Globus pallidus (tissue), 1 donor: ENCODE measurements at places on chromosomes 6 and 20.

DNA sequence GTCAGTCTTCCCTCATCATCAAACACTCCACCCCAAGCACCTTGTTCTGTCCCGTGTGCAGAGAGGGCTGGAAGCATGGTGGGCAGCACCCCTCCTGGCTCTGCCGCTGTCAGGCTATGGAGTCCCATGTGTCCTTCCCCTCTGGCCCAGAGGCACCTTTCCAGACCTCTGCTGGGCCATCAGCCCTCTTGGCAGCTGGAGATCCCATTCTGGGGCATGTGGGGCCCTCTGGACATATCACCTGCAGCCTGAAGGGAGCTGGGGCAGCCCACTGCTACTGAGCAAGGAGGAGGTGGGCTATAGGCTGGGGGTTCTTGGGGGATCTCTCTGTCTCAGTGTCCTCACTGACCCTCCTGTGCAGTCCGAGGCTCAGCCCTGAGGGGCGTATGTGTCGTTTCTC is 42.2 kb downstream of the SUN5 start:
- DNase-seq: no peak

DNA sequence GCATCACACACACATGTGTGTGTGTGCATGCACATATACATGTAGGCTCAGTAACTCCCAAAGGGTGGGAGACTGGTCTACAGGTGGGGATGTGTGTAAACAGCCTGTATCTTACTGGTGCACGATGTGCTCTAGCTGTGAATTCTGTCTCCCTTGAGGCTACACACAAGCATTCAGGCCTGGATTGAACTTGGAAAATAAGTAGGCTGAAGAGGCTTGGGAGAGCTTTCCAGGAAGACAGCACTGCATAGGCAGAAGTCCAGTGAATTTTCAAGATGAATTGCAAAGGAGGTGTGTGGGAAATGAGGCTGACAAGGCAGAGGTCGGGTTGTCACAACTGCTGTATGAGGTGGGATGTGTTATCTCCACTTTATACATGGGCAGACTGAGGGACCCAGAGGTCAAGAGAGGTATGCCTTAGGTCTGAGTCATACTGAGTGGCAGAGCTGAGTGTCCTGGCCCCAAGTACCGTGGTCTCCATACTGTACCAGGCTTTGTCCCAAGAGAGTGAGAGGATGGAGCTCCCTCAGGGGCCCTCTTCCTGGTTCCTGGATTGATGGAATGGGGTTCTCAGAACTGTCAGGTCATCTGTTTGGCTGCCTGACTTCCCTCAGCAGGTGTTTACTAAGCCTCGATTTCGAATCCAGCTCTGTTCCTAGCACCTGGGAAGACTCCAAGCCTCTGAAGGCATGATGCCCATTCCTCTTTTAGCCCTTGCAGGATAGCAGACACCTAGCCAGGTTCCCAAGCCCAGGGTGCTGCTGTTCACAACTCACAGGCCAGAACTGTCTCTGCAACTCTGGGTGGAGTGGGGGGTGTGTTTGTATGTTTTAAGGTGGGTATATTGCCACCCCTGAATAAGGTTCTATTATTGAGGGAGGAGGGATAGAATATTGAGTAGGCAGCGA is 14.4 kb downstream of the SNPH start:
- no peak for DNase-seq

- no peak for DNase-seq
Measured at GRCh38 chr6:109031416-109031815, 63.2 kb downstream of the SESN1 start.

DNA sequence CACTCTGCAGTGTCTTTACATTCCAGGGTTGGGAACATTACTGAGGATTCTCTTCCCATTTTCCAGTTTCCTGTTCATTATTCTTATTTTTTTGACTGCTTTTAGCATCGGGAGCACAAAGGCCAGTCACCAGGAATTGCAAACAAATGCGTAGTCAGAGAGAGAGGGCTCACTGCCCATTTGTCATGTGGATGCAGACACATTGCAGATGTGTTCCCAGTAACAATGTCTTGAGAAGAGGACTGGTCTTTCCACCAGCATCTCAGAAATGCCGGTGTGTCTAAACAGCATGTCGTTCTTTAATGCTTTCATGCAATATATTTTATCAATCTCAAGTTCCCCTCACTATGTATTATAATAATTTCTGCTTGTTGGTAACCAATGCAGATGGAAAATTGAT is 952 bp upstream of the TAAR6 start:
- peak; percentile 92 for DNase-seq

DNA sequence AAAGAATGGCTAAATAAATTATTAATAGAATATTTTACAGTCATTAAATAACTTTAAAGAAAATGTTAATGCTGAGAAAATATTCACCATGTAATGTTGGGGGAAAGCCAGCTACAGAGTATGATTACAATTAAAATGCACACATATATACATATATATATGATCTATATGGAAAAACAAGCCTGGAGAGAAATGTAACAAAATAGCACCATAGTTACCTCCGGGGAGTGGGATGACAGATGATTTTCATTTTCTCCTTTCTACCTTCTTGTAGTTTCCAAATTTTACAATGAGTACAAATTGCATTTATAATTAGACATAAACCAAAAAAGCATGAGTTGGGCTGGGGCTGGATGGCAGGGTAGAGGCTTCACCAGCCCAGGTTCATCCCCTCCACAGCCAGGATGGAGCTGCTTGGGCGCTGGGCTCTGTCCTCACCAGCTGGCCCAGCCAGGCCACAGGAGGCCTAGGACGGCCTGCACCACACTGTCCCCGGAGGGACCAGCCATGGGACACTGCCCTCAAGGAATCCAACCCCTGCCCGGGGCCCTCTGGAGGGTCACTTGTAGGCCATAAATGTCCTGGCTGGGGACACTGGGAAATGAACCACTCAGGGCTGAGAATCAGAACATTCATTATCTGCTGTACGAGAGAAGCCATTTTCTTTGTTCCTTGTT is 10.3 kb downstream of the C20orf203 start:
- no peak for DNase-seq
